ENCODE measurements at places on chromosomes 7 and 10.
A peak's percentile ranks its signal among the peaks of the same experiment; 100 is the strongest.

DNA sequence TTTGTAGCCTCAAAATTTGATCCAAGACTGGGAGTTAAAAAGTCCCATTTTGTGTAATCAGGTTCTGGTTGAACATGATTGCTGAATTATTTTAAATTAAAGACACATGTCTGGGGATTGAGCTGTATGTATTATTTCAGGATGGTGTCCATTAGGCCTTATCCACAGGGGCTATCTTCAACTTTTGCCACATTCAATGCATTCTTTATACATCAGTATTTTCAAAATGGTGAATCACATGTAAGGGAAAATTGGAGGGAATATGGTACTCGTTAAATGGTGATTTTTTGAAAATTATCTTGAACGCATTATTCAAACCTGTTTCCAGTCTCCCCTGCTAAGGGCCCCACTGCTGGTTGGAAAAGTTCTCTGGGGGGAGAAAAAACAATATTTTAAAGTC is 367.7 kb upstream of the NPVF start:
- DNase-seq, result no peak

DNA sequence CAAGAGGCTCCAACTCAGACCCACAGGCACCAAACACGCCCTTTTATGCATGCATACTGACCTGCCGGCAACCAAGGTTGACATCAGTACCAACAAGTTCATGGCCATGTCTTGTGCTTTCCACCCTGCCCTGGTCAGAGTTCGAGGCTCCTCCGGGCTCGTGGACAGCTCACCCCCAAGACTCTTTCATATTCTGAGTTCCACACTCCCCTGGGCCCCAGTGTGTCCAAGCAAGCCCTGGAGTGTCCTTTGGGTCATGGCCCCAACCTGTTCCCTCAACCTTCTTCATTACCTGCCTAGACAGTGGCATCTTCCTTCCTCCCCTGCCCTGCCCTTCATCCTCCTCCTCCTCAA is 40.5 kb downstream of the HIF1AN start:
- no peak for DNase-seq

DNA sequence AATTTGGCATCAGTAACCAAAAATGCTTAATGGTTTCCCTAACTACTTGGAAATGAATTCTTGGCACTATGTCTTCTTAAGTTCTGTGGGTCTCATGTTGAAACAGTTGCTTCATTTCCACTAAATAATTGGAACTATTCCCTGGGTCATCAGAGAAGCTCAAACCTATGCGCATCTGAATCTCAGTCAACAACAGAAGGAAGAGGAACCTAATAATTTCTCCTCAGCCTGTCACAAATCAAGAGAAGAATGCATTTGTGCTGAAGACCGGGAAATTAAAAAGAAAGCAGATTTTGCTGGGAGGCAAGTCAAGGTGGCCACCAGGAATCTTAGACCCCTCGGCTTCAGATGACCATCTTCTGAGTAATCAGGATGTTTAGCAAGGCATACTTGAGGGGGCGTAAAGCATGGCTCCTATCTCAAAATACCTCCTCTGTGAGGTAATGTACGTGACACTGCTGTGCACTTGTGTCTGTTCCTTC is 41.4 kb downstream of the TOMM7 start:
- DNase-seq, result no peak

GRCh38 chr7:108418946-108419345 is 37.3 kb downstream of the NRCAM start:
- DNase-seq, result no peak

- no peak for DNase-seq
Observed at GRCh38 chr7:18873734-18874336, 243.6 kb downstream of the TWIST1 start.

DNA sequence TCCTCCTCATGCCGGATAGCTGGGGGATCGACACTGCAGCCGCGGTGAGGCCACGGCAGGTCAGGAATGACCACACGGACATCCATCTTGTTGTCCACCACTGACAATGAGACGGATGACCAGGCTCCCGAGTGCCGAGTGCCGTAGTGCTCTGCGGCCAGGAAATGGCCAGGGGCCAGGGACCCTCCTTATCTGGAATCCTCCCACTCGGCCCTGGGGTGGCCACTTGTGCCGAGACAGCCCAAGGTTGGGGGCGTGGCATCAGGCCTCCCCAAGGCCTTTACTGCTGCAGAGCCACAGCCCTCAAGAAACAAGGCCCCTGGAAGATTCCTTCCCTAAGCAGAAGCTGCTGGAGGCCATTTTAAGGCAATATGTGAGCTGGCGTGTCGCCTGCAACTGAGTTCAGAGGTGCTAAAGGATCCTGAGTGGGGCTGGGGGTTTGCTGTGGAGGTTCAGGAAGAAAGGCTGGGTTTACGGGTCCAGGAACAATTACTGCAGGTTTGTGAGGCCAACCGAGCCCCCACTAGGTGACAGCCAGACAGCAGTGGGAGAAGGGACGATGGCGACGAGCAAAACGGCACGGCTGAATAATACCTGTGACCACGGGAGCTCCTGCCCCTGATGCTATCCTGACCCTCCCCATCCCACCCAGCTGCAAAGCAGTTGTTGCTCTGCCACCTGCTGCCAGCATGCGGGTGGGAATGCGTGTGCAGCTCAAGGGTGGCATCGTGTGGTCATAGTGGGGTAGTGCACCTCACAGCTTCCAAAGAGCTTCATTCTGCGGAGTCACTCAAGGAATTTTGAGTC is 31.6 kb upstream of the LEP start:
- peak; percentile 55 for DNase-seq

- DNase-seq, result no peak
Observed at GRCh38 chr10:122407375-122408125, 33.0 kb downstream of the PLEKHA1 start.

Measured in GM06990 (cell line).